ENCODE measurements at places on chromosomes 7 and 10.

DNA sequence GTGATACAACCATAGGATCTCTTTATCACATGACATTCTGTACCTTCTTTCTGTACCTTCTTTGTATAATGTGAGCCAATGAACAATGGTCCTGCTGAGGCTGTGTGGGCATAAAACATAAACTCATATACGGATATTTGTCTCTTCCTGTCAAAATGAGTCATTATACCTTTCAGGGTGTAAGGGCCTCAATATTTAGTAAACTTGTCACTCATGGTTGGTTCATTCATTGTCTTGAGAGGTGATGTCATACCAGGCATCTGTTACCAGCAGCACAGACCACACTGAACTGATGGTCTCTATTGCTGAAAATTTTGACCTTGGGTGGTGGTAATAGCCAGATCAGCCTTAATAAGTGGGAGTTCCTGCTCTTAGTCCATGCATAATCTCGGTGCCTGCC is 287.6 kb upstream of the TPK1 start:
- no peak for DNase-seq

GRCh38 chr7:14275356-14275755 is 285.9 kb upstream of the ETV1 start:
- no peak for DNase-seq

GRCh38 chr7:93566876-93567275 is 7.6 kb downstream of the CALCR start:
- DNase-seq, result no peak

DNA sequence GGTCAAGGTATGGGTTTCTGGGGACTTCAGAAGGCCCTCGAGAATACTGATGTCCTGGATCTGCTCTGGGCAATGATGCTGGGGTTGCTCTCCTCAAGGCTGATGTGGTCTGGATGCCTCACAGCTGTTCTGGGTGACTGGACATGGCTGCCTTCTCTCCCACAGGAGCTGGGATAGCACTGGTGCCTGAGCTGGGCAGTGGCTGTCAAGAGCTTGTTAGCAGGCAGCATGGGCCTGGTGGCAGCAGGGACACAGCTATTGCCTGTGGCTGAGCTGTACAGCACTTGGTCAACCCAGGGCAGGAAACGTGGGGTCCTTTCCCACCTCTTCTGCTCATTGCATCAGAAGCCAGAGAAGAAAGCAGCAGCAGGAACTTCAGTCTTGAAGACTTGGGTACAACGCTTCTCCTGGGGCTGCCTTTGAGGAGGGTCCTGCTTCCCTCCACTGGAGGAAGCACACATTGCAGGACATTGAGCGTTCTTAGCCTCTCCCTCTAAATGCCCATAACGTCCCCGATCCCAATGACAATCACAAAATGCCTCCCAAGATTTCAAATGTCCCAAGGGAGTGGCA is 13.0 kb downstream of the ADCYAP1R1 start:
- no peak for DNase-seq

DNA sequence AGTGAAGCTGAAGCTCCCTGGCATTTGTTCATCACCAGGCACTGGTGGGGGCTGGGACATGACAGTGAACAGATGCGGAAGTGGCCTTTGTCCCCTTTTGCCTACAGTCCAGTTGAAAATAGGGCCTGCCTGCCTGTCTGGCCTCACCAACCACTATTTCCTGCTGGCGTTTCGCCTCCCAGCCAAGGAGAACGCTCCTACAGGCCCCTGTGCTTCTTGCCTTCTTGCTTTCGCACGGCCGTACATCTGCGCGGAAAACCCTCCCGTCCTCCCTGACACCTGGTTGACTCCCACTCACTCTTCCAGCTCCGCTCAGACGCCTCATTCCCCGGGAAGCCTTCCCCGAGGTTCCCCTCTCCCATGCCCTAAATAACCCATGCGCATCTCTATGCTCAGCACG is 317.3 kb downstream of the PRPF18 start:
- no peak for DNase-seq

- no peak for DNase-seq
Observed at GRCh38 chr10:132146271-132146671, 40.5 kb upstream of the DPYSL4 start.

DNA sequence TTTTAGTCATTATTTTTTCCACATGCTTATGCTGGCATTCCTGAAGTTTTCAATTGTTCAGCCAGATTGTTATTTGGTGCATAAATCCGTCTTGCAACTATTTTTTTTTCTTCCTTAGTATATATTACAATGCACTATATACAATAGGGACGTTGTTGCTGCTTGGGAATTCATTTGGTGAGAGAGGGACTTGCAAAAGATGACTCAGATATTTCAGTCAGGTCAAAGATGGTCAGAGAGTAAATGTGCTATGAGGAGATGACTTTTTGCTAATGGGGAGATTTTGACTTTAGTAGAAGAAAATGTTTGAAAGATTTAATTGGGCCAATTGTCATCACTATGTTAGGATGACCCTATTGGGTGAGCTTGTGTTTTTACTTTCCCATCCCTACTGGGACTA is 348.4 kb upstream of the MTPN start:
- no peak for DNase-seq

DNA sequence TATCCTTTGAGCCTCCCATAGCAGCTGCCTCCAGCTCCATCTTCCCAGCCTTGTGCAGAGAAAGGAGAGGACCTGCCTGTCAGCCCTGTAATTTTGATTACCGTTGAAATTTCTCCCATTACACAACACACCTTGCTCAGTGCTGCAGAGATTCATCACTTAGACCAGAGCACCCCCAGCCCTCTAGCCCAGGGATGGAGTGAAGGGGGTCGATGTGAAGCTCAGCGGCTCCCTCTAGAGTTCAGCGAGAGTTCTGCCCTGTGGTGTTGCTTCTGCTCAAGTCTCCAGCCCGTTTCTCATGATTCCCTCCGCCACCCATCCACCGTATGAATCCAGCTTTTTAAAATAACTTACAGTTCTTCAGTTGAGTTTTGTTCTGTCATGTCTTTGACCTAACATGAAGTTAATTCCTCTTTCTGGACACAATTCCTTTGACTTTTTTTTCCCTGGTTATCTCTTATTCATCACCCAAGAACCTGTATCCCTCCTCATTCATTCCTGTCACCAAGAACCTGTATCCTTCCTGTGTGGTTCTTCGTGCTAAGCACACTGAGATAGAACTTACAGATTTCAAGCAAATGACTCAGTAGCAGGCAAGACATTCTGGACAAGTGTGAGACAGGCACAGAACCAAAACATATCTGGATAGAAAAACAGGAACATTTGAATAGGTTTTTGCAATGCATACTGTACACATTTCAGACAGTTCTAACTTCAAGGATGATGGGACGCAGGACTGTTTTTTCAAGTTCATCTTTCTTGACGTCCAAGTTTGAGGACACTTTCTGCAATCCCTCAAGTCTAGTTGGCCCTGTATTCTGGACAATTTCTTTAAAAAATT is 35.0 kb upstream of the ZNF32 start:
- DNase-seq, result no peak

Data from GM12891 (cell line).